ENCODE measurements at places on chromosomes 12 and 14.

- DNase-seq = no peak
Observed at GRCh38 chr12:62192903-62193250, 67.3 kb upstream of the USP15 start.

DNA sequence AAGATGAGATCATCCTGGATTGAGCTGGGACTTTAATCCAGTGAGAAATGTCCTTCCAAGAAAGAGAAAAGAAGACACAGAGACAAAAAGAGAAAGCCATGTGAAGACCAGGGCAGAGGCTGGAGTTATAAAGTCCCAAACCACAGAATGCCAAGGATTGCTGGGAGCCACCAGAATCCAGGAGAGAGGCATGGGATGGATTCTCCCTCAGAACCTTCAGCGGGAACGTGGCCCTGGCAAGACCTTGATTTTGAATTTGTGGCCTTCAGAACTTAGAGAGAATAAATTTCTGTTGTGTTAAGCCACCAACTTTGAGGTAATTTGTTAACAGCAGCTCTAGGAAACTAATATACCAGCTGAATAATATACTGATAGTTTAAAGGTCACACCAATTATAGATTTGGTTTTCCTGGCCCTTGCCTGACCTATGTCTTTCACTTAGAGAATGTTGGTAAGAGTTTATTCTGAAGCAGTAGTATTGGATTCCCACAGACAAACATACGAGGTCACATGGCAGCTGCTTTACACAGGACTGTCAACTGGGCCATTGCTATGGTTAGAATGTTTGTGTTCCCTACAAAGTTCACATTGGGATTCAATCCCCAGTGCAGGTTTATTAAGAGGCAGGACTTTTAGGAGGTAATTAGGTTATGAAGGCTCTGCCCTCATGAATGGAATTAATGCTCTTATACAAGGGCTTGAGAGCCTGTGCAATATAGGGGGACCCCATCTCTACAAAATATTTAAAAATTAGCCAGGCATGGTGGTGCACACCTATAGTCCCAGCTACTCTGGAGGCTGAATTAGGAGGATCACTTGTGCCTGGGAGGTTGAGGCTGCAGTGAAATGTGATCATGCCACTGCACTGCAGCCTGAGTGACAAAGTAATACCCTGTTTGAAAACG, 156.5 kb upstream of the EEA1 start:
- no peak for DNase-seq

DNA sequence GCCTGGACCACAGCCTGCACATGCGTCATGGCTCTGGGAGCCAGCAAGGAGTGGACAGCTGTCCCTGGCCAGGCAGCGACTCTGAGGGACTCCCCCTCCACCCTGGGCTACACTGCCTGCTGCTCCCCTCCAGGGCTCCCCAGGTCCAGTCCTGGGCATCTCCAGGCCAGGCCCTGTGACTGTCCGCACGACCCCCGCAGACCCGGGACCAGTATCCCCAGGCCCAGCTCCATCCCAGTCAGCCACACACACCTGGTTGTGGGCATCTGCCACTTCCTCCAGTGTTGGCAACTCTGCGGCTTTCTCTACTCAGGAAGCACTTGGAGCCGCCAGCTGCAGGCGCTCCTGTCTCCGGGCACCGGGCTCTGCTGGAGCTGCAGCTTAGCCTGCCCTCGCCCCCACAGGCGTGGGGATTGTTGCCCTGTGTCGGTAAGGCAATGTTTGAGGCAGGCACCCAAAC, 2.4 kb downstream of the ULK1 start:
- DNase-seq = no peak

GRCh38 chr14:62066304-62066703, 304.1 kb downstream of the SNAPC1 start:
- DNase-seq = no peak

DNA sequence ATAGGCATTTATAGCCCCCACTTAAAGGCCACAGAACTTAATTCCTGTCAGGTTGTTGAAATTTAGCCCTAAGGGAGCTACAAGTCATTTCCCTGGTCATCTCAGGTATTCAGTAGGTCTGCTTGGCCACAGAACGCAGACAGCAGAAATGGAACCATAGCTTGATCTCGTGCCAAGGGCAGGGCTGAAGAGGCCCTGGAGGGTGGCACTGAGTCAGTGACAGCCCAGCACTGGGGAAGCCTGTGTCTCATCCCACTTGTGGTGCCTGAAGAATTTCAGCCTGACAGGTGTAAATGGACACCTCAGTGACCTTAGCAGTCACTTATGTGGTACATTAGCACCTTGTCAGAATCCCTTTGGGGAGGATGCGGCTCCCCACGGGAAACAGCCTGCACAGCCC, 6.6 kb downstream of the PRKAB1 start:
- DNase-seq = no peak

- no peak for DNase-seq
Observed at GRCh38 chr12:93670104-93670503, 7.1 kb upstream of the CRADD start.

GRCh38 chr12:61781021-61781581, 479.1 kb upstream of the USP15 start:
- DNase-seq = no peak
